T-helper 1 cell (primary cell): ENCODE measurements at places on chromosomes 7 and 10.

GRCh38 chr10:22228167-22228938, 10.5 kb upstream of the EBLN1 start:
- DNase-seq, result no peak

DNA sequence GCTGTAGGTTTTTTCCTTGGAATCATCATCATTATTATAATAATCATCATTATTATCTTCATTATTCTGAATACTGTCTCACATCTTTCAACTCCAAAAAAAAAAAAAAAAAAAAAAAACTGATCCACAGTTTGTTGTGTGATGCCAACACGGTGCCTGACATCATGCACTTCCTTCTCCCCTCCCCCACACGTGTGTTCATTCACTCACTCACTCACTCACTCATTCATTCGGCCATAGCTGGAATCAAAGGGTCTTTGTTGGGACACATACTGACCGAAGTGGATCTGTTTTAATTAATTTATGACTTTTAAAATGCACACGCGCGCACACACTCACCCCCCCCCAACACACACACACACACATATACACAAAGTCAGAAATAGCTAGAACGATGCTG, 177.8 kb downstream of the PIP4K2A start:
- no peak for DNase-seq

- no peak for DNase-seq
Observed at GRCh38 chr10:86349474-86349873, 17.1 kb downstream of the GRID1 start.

DNA sequence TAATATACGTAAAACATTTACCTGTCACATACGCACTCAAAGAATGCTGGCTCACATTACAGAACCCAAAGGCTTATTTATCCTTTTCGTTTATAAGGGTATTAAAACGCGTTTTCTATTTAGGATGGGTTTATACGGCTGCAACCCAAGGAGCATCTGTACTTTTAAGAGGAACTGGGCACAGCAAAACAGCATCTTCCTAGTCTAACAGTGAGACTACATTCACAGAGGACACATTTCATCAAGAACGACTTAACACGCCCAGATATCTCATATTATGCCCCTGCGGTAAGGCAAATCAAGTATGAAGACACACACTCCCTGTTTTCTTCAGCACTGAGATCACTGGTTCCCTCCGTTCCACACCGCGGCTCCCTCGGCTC, 533 bp upstream of the DMTF1 start:
- no peak for DNase-seq

GRCh38 chr10:79386637-79387465, 39.6 kb downstream of the PPIF start:
- DNase-seq, result no peak

DNA sequence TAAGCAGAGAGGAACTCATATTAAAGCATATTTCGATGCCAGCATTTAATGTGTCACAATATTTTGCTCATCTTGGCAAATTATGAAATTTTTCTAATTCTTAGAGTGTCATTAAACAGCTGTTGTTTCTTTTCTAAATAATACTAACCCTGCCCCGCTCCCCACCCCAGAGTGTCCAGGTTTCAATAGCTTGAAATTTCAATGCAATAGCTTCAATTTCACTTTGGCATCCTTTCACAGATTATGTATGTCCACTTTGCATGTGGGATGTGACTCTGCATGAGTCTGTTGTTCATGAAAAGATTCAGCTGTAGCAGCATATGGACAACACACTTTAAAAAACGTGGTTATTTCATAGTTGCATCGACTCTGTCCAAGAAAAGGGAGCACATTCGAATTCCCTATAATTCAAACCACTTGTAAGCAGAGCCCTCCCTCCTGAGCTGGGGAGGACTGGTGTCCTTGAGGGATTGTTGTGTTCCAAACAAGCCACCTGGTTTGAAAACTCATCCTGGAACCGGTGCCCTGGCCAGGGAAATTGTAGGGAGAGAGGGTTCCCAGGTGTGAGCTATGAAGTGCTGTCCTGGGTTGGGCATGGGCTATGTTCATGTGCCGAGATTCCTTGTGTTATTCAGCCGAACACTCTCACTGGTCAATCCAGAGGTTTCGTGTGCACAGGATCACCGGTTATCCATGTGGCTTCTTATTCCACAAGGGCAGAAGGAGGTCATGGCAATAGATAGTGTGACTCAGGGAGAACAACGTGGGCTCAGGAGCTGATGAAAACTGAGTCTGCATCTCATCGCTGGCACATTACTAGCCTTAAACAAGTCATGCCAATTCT, 64.6 kb upstream of the CREB5 start:
- DNase-seq, result no peak

GRCh38 chr7:156173346-156173745, 361.1 kb upstream of the SHH start:
- DNase-seq, result no peak

GRCh38 chr7:95095259-95095965, 188.0 kb downstream of the PPP1R9A start:
- DNase-seq, result no peak

DNA sequence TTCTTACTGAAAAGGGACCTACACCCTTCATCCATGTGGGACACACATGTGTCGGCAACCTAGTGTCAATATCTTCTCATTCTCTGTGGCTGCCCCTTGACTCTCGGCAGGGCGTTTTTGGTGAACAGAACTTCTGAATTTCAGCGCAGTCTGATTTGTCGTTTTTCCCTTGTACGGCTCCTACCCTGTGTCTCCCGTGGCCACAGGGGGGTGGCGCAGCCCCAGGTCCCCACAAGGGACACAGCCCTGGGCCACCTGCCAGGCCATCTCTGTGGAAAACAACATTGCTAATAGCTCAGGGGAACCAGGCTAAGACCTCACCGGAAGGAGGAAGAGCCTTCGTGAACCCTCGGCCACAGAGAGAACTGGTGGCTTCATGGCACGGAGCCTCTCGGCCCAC, 53.1 kb upstream of the NKX6-2 start:
- no peak for DNase-seq

DNA sequence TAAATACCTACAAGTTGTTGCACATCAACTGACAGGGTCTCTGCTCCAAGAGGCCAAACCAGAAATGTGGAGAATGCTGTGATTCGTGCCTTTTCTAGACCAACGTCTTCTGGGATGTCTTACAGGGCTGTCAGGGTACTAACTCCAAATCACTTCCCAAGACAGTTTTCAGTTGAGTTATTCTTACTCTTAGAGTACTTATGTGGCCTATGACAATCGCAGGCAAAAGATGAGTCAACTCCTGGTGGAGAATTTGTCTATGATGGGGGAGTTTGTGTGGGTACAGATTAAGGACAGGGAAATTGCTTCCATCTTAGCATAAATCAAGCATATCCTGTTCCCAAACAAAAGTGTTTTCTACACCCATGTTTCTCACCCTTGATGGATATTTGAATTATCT, 734.8 kb downstream of the TNS3 start:
- no peak for DNase-seq

DNA sequence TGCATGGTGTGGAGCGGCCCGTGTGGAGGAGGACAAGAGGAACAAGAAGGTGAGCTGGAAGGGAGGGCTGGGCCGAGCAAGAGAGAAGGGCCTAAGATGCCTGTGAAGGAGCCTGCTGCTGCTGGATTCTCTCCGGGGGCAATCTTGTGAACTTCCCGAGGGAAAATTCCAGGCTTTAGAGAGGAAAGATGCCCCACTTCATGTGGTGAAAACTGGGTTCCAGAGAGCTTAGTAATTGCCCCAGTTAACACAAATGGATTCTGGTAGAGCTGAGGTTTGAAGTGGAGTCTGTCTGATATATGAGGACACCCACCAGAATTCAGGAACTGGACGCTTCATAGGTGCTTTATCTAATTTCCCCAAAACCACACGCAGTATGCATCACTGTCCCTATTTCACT, 114.1 kb upstream of the ZMIZ1 start:
- no peak for DNase-seq

- DNase-seq, result no peak
Observed at GRCh38 chr7:77442636-77443035, 26.5 kb upstream of the GSAP start.

DNA sequence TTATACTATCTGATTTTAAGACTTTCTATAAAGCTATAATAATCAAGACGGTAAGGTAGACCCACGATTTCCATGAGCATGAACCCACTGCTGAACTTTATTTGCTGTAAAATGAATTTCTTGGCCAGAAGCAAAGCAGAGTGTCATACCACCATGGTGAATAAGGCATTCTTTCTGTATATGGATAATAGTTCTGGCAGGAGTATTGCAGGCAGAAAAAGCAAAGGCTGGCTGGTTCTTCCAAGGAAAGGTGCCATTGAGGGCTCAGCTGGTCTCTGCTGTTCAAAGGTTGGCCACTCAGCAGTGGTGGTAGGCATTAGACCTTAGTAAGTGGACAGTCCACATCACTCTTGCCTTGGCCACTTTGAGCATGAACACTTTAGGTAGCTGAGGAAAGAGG, 104.1 kb upstream of the KCNMA1 start:
- no peak for DNase-seq

- no peak for DNase-seq
Observed at GRCh38 chr7:151150388-151150787, 17.1 kb downstream of the GBX1 start.

DNA sequence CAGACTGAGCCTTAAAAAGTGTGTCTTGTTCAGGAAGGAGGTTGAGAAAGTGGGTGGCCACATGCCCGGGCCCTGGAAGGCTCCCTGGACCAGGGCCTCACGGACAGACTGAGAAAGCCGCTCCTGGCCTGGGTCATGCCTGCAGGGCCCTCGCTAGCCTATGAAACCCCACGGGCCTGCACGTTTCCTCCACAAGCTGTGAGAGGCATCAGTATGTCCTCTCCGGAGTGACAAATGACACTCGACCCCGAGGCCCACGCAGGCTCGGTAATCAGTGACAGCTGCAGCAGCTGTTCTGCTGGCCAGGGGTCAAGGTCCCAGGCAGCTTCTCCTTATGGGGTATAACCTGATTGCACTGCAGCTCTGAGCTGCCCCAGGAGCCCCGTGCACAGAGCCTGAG, 47.6 kb downstream of the ASB13 start:
- no peak for DNase-seq

GRCh38 chr7:47026780-47027361, 555.0 kb downstream of the TNS3 start:
- no peak for DNase-seq

- no peak for DNase-seq
Observed at GRCh38 chr7:323410-323809, 33.4 kb downstream of the FOXL3 start.

- no peak for DNase-seq
Observed at GRCh38 chr10:118768041-118768919, 13.5 kb upstream of the CACUL1 start.

- DNase-seq, result no peak
Observed at GRCh38 chr7:55154096-55154495, 135.3 kb downstream of the EGFR start.

DNA sequence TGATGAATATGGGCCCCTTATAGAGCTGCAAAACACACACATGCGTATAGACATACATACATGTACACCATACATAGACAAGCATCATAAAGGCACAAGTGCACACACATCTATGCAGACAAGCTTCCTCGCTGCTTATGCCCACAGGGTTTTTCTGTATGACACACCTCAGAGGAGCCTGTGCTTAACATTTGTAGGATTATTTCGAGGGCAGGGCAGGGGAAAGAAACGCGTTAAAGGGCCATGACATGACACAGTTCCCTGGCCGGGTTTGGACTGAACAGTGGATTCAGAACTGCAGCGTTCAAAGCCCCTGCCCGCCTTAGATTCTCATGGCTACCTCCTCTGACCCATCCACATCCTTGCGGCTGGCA, 44.8 kb downstream of the CHST3 start:
- DNase-seq, result no peak

DNA sequence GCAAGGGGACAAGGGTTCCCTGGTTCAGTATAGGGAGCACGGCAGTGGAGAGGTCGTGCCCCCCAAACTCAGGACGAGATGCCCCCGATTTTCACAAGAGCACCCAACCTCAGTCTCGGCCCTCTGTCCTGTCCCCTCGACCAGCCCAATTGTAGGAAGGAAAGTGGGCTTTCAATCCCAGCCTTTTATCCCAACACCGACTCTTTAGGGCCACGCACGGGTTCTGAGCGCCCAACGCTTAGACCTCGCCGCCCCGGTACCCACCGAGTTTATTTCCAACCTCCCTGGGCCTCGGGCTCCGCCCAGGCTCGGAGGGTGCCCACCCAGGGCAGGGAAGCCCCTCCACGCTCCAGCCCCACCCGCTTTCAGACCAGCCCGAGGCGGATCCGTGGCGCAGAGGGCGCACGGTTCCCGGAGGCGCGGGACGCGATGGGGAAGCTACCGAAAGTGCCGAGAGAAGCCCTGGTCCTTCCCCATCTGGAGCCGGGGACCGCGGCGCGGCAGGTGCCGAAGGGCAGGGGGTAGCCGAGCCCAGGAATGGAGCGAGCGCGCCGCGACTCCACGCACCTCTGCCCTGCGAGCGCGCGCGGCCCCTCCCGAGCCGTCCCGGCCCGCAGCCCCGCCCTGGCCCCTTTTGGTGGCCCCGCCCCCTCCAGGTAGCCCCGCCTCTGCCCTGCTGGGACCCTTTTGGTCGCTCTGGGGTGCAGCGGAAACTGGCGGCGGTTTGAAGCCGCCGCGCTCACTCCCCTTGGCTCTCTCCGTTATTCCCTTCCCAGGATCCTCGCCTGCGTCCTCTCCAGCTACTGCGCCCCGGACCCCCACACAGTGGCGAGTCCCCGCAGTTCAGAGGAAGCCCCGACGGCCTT, 20.4 kb downstream of the GRID2IP start:
- DNase-seq, result no peak

DNA sequence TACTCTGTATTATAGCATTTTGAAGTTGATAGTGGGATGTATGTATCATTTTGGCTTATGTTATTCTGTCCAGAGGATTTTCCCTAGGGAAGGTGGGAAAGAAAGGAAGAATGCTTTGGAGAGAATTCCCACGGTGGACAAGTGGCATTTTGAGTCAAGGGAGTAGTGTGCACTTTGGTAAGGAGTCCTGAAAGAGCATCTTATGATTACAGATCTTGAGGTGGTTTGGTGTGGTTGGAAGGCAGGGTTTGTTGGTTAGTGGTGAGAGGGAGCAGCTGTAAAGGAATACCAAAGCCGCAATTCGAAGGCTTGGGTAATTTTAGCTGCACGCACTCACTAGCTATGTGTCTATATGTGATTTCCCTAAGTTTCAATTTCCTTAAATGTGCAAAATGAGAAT, 16.1 kb downstream of the CCSER2 start:
- DNase-seq, result no peak

- no peak for DNase-seq
Observed at GRCh38 chr7:94877731-94878670, 29.4 kb upstream of the PPP1R9A start.

DNA sequence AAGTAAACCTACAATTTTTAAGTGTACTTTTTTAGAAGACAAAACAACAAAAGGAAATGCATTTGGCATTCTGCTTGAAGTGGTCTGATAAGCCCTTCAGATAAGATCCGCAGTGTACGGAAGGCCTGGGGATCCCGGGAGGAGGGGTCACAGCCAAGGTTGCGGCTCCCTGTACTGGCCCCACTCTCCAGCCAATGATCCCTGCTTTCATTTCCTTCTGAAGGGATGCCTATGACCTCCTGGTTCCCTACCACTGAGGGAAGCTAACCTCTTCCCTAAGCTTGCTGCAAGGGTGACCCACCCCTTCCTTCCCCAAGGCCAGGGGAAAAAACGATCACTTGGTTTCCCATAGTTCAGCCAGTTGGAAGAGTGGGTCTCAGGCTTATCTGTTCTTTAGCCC, 5.3 kb downstream of the DENND2A start:
- DNase-seq, result no peak

GRCh38 chr7:17078298-17078697, 196.5 kb upstream of the AGR3 start:
- no peak for DNase-seq
